ENCODE measurements at places on chromosomes 12 and 14.

DNA sequence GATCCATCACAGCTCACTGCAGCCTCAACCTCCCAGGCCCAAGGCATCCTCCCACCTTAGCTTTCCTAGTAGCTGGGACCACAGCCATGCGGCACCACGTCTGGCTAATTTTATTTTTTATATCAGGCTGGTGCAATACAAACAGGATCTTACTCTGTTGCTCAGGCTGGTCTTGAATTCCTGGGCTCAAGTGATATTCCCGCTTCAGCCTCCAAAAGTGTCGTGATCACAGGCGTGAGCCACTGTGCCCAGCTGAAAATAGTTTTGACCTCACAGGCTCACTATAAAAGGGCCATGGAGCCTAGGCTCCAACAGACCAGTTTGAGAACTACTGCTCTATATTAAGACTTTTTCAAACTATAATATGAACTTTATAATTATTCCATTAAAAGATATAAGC is 37.3 kb downstream of the SNX6 start:
- no peak for DNase-seq

DNA sequence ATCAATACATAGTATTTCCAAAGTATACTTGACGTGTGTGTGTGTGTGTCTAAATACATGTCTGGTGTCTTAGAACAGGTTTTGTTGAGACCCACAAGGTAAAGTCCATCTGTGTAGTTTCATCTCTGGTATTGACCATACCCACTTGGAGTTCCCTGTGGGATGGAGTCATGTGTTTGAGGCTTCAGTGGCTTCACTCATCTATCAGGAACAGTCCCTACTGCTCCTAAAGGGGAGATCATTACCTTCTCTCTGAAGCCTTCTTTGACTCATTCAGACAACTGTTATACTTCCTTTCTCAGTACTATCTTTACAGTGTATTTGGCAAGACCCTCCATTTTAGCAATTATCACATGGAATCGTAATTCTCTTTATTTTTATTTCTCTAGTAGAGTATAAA is 14.2 kb downstream of the RAB21 start:
- no peak for DNase-seq

DNA sequence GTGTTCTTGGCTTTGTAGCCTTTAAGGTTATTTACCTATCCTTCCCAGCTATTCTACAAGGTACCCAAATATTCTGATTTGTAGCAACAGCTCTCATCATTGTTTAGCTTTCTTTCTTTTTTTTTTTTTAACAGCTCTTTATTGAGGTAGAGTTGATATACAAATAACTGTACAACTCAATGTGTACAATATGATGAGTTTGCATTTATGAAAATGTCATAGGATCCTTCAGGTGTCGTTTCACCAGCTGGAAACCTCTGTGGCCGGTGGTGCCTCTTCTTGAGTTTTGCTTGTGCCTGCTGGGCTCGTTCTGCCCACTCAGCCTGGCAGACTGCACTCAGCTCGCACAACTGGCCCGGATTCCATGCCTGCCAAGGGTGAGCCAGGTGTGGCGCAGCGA is 26.9 kb upstream of the TBPL2 start:
- DNase-seq, result no peak

GRCh38 chr14:92323011-92323915 is at the start of gene SLC24A4:
Gene SLC24A4, plus strand, starts transcription at chr14:92323165. Its CDS starts 666 bp downstream, at chr14:92323831.
- DNase-seq, result no peak

DNA sequence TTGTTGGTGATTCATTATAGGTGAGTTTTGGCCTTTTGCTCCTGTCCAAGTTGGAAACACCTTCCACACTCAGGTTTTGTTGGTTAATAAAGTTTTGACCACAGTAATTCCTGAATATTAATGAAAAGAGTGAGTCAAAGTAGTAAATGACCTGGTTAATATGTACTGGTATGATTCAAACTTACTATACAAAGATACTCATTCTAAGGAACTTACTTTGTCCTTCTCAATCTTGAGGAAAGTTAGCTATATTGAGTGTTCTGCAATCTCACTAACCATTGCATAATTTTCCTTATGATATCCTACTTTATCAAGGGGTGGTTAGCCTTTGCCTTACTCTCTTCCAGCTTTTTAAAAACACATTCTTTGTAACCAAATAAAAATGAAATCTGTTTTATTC is 20.9 kb upstream of the HECTD1 start:
- DNase-seq, result no peak

DNA sequence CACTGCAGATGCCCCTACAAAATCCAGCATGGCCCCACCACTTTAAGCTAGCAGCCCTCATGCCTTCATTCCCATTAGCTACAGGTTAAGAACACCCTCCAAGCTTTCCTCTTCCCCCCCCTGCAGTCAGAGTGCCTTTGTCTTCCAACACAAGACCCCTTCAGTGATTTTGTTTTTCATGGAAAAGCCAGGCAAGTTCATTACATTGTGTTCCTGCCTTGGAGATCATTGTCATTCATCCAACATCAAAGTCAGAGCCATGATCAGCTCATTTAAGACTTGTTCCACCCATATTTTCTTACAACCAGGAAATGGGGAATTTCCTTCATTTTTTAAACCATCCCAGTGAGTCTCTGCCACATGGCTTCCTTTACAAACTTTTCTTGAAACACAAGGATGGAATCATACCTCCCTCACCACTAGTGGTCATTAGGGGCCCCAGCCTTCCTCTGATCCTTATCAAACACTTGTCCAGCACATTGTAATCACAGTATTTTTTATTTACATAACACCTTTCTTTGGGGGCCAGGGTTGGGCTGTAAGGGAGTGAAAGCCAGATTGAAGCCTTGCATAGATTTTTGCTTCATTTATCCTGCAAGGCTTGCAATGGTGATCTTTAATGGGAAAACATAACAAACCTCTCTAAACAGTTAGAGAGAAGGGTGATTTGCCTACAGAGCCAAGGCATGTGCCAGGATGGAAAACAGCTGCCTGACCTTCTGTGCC is 765.3 kb downstream of the MED13L start:
- DNase-seq, result no peak

DNA sequence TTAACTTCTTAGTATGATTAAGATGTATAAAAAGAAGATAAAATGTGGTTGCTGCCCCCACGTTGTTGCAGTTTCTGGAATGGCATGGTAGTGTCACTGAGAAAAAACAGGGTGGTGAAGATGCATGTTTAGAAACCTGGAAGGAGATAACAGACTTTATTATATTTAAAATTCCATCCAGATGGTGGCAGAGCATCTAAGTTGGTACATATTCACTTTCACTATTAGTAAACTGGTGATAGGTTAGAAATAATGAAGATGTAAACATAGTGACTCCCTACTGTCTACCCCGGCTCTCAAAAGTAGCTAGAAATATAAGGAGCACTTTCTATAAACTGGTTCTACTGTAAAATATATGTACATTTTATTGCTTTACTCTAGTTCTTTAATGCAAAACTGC is 279.3 kb downstream of the NPAS3 start:
- no peak for DNase-seq

DNA sequence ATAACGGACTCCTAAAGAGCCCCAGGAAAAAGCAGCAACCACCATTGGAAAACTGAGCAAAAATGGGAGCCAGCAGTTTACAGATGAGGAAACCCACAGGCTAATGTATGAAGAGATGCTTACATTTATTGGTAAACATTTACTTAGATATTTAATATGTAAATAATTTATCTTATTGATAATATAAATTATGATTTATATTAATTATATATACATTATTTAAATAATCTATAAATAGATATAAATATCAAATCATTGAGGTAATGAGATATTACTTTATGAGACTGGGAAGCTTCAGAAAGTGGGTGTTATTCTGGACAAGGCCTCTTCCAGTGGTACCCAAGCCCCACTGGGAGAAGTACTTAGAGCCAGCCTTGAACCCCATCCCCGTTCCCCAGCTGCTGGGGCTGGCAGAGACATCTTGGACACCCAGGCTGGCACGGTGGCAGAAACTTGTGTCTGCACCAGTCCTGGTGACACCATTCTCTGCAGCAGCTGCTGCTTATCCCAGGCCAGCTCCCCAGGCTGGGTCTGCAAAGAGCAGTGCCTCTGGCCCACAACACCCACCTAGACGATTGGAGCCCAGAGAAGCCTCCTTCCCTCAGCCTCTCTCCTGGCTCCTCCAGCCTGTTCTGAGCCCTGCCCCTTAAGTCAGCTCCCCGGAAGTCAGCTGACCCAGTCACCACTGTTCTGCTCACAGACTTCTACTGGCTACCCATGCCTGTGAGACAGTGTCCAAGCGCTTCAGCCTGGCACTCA is 25.9 kb downstream of the ISCA2 start:
- DNase-seq, result no peak

DNA sequence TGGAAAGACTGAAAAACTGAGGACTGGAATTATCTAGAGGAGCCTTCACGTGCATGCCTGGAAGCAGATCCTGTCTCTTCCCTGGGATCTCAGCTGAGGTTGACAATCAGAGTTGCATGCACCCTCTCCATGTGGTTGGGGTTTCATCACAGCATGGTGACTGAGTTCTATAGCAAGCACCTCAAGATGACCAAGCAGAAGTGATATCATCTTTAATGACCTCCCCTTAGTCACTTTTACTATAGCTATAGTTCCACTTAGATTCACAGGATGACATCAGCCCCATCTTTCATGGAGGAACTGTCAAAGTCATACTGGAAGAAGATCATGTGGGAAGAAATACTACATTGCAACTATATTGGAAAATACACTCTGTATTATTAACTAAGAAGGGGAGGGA is 105.8 kb upstream of the ATXN7L3B start:
- no peak for DNase-seq

DNA sequence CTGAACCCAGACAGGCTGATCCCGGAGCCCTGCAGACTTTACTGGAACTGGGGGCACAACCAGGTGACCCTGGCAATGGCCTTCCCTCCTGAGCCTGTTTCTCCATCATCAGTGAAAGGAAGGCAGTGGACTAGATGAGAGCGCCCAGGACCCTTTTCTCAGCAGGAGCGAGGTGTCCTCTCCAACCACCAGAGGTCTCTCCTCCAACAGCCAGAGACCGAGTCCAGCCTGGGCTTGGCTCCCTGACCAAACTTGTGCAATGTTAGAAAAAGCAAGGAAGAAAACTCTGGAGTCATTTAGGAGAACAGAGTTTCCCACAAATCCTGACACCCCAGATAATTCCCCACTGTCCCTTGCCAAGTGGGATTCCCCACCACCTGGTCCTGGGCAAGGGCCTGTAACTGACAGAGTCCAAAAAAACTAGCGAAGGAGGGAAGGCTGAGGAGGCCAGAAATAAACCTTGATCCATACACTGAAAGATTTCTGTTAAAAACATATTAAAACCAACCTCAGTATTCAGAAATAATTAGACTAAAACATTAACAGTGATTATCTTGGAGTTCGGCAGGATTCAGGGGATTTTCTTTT is 9.0 kb downstream of the RPS6KL1 start:
- no peak for DNase-seq

GRCh38 chr12:124385219-124385969 is 90.5 kb downstream of the RFLNA start:
- no peak for DNase-seq

DNA sequence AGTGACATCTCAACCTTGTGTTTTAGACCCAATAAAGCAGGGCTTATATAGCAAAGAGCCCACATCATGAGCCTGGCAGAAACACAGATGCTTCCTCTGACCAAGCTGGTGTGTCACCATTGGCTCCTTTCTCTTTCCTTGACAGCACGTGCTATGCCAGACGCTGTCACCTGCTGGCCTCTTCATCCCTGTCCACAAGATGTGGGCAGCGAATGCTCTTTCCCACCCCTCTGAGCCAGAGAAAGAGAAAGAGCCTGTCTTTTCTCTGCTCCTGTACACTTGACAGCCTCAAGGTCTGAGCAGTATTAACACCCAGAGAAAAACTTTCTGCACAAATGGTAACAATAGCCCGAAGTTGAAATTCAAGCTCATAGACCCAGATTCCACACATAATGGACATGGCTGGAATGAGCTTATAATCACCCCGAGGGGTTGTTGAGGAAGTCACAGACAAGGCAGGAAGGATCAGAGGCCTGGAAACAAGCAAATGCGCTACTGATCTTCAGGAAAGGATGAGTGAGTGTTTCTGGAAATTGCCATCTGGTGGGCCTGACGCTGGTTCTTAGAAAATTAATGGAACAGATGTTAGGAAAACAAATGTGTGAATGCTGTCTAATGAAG is 8.9 kb downstream of the TGFB3 start:
- DNase-seq, result no peak

DNA sequence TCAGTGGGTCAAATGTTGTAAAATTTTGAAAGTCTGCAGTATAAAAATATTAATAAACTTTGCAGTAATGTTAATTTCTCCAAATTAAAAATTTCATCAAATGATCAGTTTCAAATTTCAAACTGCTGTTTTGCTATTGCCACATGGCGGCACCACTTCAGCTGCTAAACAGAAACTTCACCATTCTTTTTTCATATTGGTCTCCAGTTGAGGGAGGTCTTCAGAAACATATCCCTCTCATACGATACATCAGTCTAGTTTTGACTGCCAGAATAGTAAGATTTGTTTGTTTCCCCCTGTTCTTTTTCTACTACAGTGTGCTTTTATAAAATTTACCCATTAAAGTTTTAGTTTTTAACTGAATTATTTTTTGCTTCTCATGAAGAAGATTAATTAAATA is 4.2 kb upstream of the TRHDE start:
- DNase-seq, result no peak

DNA sequence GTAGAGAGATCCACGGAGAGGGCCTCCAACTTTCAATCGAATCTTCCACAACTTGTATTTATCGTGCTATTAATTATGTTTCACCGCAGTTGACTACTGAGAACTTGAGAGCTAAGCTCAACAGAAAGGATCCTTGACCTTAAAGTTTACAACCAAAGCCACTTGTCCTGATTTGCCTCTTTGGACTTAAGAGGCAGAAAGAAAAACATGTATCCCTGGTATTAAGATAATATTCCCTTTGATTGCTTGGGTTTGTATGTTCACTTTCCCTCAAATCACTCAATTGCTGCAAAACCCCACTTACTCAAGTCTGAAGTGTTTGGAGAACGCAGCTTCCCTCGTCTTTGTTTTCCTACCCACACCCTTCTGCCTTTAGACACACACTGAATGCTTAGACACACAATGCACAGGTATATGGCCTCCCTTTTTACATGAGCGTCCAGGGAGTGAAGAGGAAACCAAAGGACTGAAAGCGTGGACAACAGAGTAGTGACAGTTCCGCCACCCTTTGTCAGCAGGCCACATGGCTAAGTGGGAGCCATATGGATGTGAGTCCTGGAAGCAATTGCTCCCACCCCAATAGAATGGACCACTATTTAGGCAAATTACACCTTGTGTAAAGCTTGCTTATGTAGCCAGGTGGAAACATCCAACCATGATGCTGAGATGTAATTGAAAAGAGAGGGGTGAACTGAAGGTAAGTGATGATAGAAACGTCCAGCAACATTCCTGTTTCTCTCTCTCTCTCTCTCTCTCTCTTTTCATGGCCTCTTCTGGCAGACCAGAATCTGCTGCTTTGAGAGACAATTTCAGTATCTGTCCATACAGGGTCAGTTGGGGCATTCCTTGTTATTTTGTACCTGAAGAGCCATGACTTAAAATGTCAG is 1.4 kb upstream of the PKP2 start:
- no peak for DNase-seq

GRCh38 chr12:54201001-54201794 is 12.4 kb upstream of the SMUG1 start:
- peak; percentile 49 for DNase-seq

- no peak for DNase-seq
Measured at GRCh38 chr12:98372340-98373024, 142.9 kb upstream of the TMPO start.
